Iris pigment epithelial cell (primary cell): ENCODE measurements at places on chromosomes 1 and 21.

GRCh38 chr1:46817814-46818213 is 19.0 kb downstream of the CYP4B1 start:
- no peak for DNase-seq

DNA sequence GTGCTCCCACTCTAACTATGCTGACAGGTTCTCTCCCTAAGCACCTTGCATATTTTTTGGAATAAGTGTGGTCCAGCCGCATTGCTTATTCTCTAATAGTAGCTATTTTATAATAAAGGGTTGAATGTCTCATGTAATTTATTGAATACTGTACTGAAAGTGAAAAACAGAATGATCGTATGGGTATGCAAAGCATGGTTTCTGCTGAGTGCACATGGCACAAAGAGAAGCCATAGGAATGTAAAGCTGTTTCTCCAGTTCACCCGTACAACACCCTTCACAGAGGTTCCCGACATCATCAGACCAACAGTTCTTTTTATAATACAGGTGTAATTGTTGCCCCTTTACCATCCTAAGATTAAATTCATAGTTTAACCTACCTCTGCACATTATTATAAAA is 8.9 kb upstream of the HAO2 start:
- DNase-seq, result no peak

DNA sequence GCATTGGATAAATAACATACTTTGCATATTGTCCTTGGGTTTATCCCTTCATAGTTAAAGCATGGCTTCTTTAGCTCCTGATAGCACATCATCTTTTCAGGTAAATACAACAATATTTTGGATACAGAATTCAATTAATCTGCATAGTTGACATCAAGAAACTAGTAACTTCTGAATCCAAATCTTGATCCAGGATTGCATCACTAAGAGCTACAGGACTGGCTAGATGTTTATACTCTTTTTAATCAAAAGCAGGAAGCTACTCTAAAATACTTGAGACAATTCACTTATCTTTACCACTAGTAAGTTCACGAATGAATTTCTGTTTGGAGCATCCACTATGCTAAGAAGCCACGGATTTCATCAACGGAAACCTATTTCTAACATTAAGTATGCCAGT is 54.2 kb upstream of the SLC44A3 start:
- DNase-seq, result no peak

- no peak for DNase-seq
Measured at GRCh38 chr21:45769294-45769693, 125.8 kb downstream of the PCBP3 start.
